HFF-Myc (cell line): ENCODE measurements at places on chromosomes 3 and 15.

DNA sequence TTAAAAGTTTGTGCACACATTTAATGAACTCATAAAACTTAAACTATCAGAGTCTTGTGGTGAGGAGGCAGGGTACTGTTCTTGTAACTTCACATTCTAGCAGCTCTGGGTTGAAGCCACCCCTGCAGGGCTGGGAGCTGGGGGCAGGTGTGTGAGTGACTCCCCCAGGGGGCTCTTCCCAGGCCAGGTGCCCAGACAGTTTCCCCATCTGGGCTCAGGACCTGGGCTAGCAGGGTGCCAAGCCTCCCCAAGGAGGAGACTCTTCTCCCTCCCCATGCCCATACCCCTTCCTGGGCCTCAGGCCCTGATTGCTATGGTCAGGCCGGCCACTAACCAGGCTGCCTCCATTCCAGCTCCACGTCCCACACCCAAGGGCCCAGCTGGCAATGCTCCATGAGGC lies 22.0 kb upstream of the CHCHD6 start:
- DNase-seq, result no peak

DNA sequence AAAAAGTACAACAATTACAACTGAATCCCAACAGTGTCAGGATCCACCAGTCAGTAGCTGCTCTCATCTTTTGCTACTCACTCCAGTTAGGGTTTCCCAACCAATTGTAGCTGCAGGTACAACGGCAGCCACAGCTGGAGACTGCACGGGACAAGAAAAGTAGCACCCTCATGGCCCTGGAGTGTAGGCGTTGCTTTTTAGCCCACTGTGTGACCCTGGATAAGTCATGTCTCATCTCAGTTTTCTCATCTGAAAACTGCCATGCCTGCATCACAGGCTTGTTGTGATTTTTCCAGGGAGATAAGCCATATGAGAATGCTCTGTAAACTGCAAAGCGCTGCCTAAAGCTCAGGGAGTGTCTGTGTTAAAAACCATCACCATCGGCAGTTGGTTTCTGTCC lies 535.6 kb upstream of the IL12A start:
- DNase-seq, result no peak

DNA sequence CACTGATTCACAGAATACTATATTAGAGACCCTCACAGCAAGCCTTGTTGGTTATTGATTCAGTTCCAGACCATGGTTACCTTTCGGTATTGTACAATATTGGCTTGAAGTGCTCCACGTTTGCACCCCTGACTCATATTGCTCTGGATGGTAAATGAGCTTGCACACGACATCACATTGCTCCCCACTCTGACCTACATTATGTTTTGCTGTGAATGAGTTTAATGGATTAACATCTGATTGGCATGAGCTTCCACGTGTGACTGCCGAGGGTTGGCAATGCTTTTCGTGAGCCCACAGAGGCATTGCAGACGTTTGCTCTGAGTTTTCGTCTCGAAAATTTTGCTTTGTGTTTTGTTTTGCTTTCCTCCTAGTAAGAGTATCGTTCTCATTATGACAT lies 225.8 kb upstream of the ICE2 start:
- no peak for DNase-seq

DNA sequence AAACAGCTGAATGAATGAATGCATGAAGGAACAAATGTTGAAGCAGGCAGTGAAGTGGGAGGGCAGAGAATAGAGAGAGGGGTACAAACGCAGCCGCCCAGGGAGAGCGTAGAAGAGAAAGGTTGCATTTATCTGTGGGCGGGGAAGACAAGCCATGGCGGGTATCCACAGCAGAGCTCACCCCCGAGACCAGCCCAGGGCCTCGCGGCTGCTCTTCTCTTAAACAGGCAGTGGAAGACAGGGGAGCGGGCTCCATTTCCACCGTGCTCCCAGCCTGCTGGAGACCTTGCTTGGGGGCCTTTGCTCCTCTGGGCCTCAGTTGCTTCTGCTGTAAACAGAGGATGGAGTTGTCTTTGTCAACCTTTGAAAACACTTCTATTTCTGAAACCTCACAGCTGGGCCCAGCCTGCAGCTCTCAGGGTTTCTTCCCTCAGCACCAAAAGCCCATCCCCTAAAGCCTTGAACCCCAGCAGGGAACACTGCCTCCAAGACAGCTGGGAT lies 259.5 kb downstream of the UACA start:
- DNase-seq, result no peak

GRCh38 chr3:117553461-117553860 lies 843.9 kb downstream of the TUSC7 start:
- no peak for DNase-seq

DNA sequence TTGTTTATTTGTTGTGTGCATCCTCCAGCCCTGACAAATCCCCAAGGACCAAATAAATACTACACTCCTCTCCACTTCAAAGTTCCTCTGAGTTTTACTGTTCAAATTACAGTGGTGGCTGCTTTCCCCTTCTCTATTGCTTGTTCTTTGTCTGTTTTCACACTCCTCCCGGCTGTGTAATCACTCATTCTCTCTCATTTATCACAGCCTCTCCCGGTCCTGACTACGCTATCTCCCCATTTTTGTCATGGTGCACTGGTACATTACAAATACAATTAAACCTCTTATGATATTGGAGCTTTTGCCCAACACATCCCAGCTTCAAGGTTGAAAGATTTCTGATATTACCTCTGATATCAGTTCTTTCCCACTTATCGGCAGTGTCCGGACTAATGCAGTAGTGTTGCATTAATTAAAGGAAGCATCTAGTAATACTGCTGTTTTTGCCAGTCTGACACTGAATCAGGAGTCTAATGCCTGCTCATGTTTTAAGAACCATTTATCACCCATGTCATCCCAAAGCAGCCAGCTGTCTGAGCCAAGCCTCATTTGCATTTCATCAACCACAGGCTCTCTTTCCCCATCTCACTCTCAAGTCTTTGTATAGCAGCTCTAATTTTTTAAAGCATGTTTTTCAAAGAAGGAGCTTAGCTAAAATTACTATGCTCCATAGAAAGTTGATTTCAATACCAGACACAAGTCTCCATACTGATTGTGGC lies 740.5 kb downstream of the ROBO2 start:
- no peak for DNase-seq

DNA sequence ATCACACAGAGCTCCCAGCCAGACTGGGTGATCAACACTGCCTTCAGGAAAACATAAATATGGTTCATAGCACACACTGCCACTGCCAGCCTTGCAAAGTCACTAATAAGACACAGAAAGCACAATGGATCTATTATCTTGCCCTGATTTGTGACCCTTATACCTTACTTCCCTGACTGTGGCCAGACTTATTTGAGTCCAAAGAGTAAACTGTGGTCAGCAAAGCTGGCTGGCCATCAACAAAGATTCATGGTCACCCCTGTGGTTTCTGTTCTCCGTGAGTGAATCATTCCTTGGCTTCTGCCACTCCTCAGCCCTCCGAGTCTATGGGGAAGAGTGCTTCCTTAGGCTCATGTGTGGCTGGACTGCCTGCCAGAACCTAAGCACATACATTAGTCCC lies 437.7 kb downstream of the RAP2B start:
- peak; percentile 49 for DNase-seq

DNA sequence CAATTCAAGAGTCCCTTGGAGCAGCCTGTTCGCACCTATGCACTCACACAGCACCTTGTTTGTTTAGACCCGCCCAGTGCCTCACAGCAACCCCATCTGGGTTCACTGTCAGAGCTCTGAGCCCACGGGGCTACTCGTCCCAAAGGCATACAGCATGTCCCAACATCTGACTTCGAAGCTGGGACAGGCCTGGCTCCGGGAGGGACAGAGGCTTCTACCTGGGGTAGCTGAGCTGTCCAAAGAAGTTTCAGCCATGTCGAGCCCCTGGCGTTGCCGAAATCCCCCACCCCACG lies 28.6 kb upstream of the CYP11A1 start:
- no peak for DNase-seq

DNA sequence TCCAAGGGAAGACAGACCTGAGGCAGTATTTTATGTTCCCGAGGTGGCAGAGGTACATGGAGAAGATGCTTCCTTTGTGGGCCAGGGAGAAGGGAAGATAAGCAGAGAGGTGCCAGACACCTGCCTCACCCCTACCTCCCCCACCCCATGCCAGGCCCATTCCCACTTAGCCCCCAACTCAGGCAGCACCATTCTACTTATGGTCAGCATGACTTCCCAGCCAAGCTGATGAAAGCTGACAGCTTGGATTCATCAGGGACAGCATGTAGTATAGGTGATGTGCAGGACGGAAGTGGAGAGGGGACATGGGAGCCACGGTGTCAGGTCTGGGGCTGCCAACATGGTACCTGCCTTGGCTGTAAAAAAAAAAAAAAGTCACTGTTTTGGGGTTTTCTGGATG lies 57.5 kb upstream of the CSPG4 start:
- DNase-seq, result no peak

- DNase-seq, result no peak
Observed at GRCh38 chr15:23708332-23708731, 21.2 kb upstream of the NDN start.
